ENCODE measurements at places on chromosomes 7 and 10.

- DNase-seq = no peak
These were observed 19.5 kb downstream of the EN2 start for GRCh38 chr7:155477476-155477875.

DNA sequence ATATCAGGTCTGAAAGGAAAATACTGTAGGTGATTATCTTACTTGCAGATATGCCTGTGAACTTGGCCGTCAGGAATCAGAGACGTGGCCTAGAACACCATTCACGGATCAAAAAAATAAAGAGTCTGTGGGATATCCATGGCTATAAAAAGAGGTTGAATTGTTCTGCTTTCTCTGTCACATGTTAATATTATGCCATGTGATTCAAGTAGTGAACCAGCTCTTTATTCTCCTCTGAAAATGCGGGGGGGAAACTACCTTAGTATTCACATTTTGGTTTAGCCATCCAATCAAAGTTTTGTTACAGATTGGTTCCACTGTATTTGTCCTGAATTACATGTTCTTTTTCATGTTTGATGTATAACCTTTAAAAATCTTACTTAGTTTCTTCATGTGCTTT lies 120.5 kb downstream of the CCNY start:
- DNase-seq = no peak

GRCh38 chr7:72334066-72334465 lies 78.1 kb downstream of the CALN1 start:
- DNase-seq = no peak

DNA sequence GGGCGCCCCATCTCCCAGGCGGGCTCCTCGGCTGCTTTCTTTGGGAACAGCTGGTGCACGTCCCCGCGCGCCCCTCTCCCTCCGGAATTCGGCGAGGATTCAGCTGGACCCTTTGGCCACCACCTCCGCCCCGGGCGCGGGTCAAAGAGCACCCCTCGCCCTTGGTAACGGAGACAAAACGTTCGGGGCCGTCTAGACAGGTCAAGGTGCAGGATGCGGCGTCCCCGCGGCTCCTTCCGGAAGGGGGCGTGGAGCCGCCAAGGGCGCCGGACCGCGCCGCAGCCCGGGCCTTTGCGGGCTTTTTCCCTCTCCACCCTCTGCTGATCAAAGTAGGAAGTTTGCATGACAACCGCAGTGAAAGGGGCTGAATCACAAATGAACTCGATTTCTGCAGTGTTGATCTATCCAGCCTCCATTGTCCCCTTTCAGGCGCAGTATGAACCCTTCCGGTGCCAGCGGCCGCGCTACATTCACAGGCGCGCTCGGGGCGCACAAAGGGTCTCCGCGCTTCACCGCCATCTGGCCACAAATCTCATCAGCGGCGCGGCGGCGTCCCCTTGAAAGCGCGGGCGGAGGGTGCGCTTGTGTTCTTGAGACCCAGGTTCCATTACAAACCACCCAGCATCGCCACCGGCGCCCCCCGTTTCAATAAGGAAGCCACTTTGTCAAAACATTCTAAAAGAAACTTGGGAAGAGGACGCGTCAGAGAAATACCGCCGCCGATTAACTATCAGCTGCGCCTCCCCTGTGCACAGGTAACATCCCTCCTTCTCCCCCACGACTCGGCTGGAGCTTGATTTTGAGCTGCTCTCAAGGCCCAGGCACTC lies 36.4 kb downstream of the CNPY1 start:
- DNase-seq = no peak

DNA sequence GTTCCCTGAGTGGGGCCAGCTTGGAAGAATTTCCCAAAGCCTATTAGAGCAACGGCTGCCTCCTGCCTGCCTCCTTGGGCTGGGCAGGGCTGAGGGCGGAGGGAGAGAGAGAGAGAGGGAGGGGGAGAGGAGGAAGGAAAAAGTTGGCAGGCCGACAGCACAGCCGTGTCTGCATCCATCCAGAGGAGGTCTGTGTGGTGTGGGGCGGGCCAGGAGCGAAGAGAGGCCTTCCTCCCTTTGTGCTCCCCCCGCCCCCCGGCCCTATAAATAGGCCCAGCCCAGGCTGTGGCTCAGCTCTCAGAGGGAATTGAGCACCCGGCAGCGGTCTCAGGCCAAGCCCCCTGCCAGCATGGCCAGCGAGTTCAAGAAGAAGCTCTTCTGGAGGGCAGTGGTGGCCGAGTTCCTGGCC lies at the start of gene AQP1:
Gene AQP1, plus strand, starts transcription at position 293 of the 409 bp plus-strand sequence. Its CDS starts 57 bp downstream, at position 350.
- DNase-seq = no peak

DNA sequence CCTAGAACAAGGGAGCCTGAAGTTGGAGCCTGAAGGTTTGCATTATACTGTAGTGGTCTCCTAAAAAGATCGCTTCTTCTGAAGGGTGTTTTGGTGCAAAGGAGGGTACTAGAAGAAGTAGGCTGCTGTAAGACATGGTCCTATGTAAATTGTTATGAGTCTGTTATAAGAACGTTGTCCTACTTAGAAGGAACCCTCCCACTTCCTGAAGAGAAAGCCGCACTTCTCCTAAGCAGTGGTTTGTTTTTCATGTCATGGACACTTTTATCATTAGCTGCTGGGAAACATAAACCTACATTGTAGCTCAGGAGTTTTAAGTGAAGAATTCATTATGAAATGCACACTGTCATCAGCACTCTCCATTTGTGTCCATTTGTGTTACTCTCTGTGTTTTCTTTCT lies 129.1 kb upstream of the ITGB1 start:
- no peak for DNase-seq

DNA sequence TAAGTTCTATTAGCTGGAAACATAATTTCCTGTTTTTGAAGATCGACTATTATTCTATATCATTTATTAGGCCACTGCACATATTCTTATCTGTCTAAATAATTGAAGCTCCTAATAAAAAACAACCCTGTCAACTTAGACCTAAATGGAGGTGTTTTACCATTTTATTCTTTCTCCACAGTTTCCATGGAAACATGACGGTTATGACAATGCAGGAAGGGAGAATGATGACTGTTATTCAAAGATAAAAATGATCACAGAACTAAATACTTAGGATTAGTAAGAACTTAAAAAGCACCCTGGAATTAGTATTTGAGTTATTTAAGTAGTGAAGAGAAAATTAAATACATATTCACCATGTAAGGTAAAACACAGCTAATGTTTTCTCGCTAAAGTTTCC lies 119.9 kb upstream of the DKK1 start:
- DNase-seq = no peak

GRCh38 chr10:78579995-78580394 lies 488.8 kb upstream of the ZMIZ1 start:
- DNase-seq = no peak

DNA sequence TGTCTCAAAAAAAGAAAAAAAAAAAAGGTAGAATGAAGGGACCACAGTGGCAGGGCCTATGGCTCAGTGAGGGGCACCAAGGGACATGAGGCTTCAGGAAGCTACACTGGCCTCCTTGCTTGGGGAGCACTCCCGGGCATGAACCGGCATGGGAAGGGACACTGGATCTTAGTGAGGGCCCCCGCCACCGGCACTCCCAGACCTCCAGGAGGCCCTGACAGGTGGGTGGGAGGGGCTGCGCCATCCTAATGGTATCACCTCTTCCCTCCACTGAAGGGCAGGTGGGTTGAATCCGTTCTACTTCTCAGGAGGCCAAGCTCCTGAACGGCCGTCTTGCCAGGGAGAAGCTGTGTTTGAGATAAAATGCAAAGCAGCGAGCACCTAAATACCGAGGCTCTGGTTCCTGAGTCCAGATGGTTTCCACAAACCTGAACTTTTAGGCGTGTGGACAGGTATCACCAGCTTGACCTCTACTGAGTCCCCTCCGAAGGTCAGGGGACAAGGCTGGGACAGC lies 69.8 kb downstream of the C10orf143 start:
- DNase-seq = no peak

GRCh38 chr7:157009170-157009777 lies 1.2 kb downstream of the MNX1 start:
- DNase-seq = peak; percentile 93

- DNase-seq = no peak
These were observed 110.9 kb downstream of the COL13A1 start for GRCh38 chr10:69912589-69912988.
